Occipital lobe (tissue), 3 donors: ENCODE measurements at places on chromosomes 2 and 18.

GRCh38 chr18:57518533-57518932, 68.0 kb downstream of the FECH start:
- DNase-seq, result no peak

DNA sequence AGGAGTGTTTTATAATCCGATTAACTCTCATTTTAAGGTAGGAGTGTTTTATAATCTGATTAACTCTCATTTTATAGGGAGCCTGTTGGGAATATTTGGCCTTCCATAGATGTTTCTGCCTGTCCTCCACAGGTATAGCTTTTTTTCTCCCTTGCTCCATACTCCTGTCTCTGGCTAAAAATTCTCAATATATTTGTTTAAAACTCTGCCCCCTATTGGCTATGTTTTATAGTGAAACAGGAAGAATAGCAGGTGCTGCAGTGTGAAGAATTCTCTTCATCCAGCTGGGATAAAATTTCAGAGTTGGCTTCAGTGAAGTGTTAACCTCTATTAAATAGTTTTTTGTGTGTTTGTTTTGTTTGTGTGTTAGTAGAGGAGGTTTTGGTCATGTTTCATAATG, 1046.0 kb upstream of the TMEFF2 start:
- no peak for DNase-seq

DNA sequence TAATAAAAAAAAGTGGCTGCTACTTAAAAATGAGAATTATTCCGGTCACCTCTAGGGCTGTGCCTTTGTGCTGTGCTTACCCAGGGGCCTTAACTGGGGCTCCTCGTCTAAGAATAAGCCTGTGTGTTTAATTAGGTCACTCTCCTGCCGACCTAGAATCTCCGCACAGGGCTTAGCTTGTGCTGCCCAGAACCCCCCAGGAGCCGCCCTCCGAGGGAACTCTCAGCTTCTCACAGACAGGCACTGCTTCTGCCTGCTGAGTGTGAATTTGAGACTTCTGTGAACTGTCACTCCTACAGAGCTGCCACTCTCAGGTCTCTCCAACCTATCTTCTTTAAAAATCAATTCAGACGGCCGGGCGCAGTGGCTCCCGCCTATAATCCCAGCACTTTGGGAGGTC, 11.9 kb upstream of the NT5DC4 start:
- no peak for DNase-seq

- DNase-seq, result no peak
These were observed 8.0 kb downstream of the ZNF396 start for GRCh38 chr18:35369126-35369525.

DNA sequence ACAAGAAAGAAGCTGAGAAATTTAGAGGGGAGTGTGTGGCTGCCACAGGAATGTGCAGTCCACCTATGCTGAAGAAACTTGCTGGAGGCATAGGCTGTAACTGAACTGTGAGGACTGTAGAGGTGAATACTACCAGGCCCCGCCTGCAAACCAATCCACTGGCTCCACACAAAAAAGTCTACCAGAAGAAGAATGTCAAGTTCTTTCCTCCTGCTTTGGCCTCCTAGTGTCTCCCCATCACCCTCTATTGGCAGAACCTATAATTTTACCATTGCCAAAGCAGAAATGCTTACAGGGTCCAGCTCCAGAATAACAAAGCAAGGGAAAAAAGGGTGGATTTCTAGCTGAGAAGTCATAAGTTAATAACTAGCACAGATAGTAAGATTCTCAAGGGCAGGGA, 5.9 kb upstream of the ATP5MC3 start:
- no peak for DNase-seq

GRCh38 chr2:186496401-186496800, 10.3 kb downstream of the ZC3H15 start:
- no peak for DNase-seq

GRCh38 chr2:231785413-231785812, 832 bp upstream of the COPS7B start:
- no peak for DNase-seq

DNA sequence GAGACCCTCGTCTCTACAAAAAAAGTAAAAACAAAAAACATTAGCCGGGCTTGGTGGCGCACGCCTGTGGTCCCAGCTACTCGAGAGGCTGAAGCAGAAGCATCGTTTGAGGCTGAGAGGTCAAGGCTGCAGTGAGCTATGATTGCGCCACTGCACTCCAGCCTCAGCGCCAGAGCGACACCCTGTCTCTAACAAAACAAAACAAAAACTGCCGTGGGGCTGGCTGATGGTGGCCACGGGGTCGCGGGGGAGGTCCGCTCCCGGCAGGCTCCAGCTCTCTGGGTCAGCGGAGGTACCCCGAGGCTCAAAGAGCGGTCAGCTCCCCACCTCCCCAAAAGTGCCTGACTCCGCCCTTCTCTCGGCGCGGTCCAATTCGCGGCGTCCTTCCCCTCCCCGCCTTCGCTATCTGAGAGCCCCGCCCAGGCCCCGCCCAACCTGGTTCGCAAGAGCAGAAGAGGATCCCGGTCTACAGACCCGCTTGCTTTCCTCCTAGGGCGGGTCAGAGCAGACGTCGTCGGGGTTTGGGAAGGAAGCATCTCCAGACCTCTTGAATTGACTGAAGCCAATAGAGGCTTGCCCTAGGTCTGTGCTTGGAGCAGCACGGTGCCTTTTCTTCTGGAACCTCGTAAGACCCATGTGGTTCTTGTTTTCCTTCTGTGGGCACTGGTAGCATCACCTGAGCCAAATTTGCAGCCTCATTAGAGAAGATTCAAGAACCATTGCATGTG, 7.8 kb downstream of the RAX start:
- no peak for DNase-seq

DNA sequence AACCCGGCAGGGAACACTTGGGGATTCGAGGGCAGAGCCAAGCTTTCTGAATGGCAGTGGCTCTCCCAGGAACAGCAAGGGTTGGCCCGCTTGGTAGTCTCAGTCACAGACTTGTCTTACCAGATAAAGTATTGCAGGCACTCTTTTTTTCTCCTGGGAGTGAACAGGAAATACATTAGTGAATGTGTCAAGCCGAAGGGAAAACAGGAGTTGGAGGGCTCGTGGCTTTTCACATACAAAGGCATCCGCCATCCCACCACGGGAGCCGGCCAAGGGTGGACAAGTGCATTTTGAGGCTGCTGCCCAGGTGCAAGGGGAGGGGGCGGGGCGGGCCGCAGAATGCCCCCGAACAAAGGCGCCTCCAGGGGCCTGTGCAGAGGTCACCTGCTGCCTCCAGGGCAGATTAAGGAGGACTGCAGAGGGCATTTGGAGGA, 163.3 kb upstream of the SIX3 start:
- DNase-seq, result no peak

DNA sequence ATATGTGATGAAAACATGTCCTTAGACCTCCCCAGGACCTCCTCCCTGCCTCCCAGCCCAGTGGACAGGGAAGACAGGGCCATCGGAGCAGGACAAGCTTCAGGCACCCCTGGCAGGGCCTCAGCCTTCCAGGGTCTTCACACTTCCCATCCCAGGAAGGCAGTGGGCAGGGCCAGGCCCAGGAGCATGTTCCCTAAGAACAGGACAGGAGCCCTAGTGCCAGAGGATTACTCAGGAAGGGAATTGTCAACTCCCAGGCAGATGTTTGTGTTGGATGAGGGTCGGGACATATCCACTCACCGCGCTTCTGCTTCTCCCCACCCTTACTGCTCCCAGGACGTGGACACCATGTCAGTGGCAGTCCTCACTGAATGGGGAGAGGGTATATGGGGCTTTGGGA, 138.9 kb downstream of the TNS1 start:
- DNase-seq, result no peak

DNA sequence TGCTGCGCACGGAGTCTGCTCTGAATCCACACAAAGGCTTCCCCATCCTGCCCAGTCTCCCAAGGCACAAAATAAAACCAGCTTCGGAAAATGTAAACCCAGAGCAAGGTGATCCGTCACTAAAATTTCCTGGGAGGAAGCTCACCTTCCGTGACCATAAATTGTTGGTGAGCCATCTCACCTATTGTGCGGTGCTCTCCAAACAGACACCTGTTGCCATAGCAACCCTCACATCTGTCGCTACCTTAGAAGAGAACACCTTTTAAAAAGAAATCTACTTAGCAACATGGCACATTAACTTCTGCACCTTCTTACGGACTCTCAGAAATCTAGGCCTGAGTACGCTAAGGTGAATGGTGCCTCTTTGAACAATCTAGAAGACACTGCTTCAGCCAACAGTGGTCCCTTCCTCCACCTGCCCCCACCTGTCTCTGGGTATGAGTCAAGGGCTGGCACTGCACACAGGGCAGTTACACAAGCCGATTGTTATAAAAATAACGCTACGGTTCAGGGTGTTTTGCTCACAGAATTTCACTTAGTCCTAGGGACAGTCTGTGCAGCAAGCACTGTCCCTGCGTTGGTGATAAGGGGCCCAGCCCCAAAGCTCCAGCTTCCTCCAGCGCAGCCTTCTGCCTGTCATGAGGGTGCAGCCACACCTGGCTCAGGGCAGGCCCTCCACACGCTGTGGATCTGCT, 114.9 kb upstream of the ID2 start:
- no peak for DNase-seq

- no peak for DNase-seq
These were observed 209.7 kb downstream of the WDPCP start for GRCh38 chr2:63378589-63378988.

DNA sequence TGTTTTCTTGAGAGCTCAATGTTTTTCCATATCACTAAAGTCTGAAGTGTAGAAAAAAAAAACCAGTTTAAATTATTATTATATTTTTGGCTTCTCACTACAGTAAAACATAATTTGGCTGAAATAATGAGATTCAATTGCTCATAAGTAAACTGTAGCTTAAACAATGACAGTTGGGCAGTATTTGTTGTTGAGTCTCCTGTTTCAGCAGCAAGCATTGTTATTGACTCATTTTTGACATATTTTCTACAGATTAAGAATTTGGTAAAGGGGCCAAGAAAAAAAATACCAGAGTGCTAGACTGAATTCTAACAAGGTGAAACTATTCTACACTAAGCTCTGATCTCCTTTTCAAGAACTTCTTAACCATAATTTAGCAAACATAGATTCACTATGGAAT, 2070.4 kb upstream of the CELF4 start:
- no peak for DNase-seq

- no peak for DNase-seq
These were observed 568.1 kb upstream of the LINC00305 start for GRCh38 chr18:64717026-64717425.

- no peak for DNase-seq
These were observed 425.7 kb downstream of the SETBP1 start for GRCh38 chr18:45106331-45106774.

DNA sequence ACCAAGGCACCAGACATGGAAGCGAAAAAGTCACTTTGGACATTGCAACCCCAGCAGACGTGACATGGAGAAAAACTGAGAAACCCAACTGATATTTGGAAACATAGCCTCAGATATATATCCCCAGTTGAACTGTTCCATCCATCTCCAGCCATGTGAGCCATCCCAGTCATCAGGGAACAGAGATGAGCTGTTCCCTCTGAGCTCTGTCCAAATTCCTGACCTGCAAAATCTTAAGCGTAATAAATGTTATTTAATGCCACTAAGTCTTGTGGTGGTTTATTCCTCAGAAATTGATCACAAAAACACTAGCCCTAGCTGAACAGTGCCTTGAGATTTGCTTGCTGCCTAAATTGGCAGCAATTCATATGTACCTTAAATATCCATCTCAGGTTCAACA, 182.8 kb downstream of the NRP2 start:
- no peak for DNase-seq

GRCh38 chr2:3248754-3249475, 128.7 kb downstream of the EIPR1 start:
- DNase-seq, result no peak

DNA sequence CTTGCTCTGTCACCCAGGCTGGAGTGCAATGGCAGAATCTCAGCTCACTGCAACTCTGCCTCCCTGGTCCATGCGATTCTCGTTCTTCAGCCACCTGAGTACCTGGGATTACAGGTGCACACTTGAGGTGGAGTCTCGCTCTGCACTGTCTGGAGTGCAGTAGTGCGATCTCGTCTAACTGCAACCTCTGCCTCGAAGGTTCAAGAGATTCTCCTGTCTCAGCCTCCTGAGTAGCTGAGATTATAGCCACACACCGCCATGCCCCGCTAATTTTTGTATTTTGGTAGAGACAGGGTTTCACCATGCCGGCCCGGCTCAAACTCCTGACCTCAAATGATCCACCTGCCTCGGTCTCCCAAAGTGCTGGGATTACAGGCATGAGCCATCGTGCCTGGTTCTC, 83.3 kb downstream of the CCBE1 start:
- no peak for DNase-seq

DNA sequence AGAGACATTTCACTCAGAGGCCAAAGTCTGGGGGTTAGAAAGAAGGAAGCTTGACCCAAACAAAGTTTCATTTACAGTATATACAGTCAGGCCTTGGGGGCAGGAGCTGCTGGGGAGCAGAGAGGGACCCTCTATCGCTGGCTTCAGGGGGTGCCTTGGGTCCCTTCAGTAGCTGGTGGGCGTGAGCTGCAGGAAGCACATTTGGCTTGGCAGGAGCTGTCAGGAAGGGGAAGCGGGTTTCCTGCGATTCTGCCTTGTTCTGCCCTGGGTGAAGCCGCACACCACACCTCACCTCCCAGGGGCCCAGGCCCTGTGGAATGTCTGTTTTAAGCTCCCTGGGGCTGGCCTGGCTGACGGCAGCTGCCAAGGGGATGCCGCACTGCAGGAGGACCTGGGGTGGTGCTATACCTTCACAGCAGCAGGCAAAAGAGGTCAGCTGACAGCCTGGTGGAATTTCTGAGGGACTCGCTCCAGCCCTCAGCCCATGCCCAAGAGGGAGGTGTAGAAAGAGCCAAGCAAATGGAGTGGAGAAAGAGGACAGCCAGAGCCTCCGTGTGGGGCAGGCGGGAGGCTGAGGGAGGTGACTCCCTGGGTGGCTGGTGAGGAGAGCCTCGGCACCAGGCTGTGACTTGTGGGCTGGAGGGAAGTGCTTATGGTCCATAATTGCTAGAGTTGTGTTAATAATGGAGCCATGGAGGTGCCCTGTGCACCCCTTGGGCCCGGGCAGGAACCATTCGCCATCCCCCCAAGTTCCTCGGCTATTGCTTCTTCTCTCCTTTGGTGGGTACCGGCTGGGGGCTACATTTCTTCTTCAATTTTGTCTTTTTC, 43.9 kb downstream of the PSD4 start:
- no peak for DNase-seq

- no peak for DNase-seq
These were observed 13.6 kb upstream of the GPR35 start for GRCh38 chr2:240611601-240612210.

GRCh38 chr2:203802342-203803052, 65.1 kb upstream of the CTLA4 start:
- DNase-seq, result no peak

DNA sequence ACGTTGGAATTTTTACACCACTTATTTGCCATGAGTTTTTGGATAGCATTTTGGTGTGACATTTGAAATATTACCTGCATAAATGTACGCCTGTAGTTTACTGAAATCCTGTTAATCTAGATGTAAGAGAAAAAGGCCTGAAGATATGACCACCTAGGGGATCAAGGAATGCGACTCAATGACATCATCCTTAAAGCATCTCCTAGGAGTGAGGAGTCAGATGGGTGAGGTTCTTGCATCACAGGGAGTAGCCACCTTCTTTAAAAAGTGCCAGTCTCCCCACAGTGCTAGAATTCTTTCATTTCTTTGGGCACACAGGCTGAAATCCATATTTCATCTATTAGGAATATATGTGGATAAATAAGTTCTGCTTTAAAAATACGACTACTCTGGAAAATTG, 34.5 kb downstream of the ADCYAP1 start:
- no peak for DNase-seq
